ENCODE measurements at places on chromosomes 3 and 15.

GRCh38 chr15:25175033-25175788, 220.4 kb downstream of the SNRPN start:
- no peak for DNase-seq

DNA sequence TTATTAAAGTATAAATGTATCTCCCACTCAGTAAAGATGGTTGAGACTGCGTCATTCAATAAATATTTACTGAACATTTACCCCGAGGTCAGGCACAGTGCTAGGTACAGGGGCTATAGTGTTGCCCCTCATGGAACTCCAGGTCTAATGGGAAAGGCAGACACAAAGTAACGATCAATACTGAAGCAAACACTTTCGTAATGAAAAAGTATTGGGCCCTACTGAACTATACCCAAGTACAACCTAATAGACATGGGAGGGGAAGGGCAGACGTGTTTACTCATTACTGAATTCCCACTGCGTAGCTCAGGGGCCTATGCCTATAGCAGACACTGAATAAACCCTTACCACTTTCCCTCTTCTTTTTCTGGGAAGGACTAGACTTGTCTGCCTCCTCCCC, 56.9 kb downstream of the KLHL6 start:
- DNase-seq = no peak

- DNase-seq = no peak
These were observed 20.9 kb downstream of the RAD54L2 start for GRCh38 chr3:51559411-51559888.

- no peak for DNase-seq
These were observed 18.4 kb upstream of the ZBTB47 start for GRCh38 chr3:42635111-42635510.

DNA sequence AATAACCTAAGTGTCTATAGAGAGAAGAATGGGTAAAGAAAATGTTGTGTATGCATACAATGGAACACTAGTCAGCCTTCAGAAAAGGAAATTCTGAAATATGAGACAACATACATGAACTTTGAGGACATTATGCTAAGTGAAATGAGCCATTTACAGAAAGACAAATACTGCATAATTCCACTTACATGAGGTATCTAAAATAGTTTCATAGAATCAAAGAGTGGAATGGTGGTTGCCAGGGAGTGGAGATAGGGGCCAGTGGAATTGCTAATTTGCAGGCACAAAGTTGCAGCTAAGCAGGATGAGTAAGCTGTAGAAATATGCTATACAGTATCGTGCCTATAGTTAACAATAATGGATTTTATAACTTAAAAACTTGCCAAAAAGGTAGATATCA, 779.6 kb upstream of the ARPP21 start:
- DNase-seq = no peak

DNA sequence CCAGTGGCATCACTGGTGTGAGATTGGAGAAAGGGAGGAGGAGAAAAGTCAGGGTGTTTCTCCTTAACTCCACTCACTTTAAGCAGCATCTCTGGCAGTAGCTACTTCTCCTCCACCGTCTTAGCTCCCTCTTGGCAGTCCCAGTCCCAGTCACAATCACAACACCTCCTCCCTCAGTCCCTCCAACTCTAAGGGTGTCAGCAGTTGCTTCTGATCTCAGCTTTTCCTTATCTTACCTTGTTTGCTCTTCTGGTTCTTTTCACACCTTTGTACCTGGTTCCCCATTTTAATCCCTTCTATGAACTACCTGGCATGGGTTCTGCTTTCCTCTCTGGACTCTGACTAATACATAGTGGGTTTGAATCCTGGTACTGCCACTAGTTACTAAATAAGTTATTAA, 188.3 kb upstream of the CTDSPL start:
- DNase-seq = no peak

Data from stimulated activated CD8-positive, alpha-beta memory T cell treated with anti-CD3 and anti-CD28 coated beads, Interleukin-4, amount 100 ng/mL, for 1 hour (primary cell).